ENCODE measurements at places on chromosomes 1 and 21.

GRCh38 chr1:246214708-246215509 is 292.2 kb downstream of the SMYD3 start:
- peak; percentile 18 for DNase-seq

DNA sequence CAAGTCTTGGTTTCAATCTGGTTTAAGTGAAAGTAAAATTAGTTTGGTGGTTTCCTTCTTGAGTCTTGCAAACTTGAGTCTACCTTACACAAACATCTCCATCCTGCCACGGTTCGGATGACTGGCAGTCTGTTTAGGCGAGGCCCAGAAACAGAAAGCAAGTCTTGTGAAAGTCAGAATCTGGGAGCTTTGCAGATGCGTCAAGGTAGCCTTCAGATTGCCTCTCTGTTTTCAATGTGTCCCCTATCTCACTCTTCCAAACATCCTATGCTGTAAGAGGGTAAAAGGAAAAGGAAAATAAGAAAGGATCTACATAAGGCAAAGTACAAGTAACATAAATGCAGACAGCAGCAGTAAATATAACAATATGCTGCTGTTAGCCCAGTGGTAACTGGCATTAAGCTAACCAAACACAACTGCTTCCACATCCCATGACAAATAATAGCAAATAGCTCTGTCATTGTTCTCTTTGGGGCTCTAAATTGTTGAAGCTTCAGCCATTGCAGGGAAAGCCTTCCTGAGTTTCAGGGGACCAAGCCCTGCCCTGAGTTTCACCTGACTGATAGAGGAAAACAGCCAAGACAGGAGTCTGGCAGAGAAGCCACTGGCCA is 26.2 kb upstream of the C1orf105 start:
- peak; percentile 89 for DNase-seq

DNA sequence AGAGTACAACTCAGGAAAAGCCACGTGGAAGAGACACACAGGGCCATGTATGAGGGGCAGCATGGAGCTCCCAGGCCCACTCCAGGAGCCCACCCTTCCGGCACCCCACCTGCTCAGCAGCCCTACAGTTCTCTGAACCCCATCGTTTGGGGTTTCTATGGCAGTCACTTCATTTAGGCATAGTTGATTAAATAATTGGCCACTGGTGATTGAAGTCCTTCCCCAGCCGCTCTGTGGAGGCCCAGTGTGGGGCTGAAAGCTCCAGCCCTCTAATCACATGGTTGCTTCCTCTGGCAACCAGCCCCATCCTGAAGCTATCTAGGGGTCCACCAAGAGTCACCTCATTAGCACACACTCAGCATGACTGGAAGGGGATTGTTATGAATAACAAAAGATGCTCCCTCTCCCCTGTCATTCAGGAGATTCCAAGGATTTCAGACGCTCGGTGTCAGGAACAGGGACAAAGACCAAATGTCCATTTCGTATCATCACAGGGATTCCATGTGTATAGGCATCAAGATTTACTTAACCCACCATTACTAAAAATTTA is 12.2 kb upstream of the S100A7A start:
- DNase-seq = no peak

GRCh38 chr1:116706841-116707240 is 39.3 kb upstream of the IGSF3 start:
- no peak for DNase-seq

GRCh38 chr1:42170779-42171621 is 6.5 kb upstream of the GUCA2A start:
- no peak for DNase-seq

GRCh38 chr1:115457289-115457688 is 119.2 kb upstream of the NGF start:
- no peak for DNase-seq

DNA sequence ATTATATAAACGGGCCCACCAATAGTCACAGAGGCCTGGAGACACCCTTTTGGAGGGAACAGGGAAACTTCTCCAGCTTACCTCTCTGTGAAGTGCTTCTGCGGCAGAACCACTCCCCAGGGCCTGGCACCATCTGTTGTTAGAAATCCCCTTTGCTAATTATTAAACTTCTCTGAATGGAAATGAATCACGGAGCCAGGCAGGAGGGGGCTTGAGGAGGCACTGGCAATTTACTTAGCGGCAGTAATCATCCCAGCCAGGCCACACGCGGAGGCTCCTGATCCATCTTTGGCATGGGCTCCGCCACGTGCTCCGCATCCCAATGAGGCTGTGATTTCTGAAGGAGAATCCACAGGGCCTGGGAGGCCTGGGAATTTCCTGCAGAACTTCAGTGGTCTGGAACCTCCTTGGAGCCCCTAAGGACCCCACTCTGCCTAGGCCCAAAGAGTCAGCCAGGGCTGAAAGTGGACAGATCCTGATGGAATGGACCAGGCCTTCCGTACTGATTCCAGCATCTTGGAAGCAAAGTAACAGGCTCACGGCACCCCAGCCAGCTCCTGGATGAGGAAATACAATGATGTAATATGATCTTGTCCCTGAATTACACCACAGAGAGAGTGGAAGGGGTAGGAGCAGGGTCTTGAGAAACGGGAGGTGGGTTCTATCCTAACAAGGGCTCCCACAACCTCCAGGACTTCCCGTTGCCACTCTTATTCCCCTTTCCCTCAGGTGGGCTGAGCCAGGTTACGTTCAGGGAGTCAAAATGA is 62.3 kb downstream of the GRIK3 start:
- DNase-seq = no peak

- DNase-seq = no peak
Measured at GRCh38 chr1:246709835-246710234, 14.4 kb upstream of the SCCPDH start.

DNA sequence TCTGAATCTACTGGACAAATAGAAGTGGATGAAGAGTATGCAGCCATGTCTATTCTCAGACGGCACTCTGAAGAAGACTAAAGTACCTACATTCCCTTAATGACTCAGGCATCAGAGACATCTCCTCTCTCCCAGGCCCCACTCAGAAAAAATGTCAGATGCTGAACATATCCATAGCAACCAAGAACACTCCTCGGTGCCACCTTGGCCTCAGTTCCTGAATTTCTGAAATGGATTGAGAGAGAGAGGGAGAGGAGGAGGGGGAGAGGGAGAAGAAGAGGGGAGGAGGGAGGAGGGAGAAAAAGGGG is 16.0 kb upstream of the OVAAL start:
- no peak for DNase-seq

DNA sequence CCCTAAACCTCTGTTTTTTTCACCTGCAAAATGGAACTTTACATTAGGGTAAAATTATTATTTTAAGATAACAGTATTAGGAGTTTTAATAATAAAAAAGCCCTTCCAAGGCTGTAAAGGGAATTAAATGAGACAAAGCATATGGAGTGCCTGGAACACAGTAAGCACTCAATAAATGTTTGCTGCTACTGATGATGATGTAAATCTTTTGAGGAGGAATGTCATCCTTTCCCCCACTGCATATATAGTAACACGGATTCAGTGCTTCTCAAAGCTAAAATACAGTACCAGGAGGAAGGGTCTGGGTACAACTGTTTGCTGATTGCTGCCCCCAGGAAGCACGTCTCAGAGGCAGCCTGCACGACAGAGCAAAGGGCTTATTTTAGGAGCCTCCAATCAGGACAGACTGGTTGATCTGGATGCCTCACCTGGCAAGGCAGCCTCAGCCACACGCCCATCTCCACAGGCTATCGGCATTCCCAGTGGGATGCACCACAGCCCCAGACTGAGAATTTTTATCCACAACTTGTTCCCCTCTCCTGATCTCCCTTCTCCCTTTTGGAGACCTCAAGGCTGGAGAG is 64.4 kb downstream of the GADD45A start:
- DNase-seq = no peak

GRCh38 chr1:244968471-244968871 is 104.1 kb upstream of the HNRNPU start:
- no peak for DNase-seq

- no peak for DNase-seq
Measured at GRCh38 chr1:117981455-117982192, 52.1 kb downstream of the WDR3 start.

DNA sequence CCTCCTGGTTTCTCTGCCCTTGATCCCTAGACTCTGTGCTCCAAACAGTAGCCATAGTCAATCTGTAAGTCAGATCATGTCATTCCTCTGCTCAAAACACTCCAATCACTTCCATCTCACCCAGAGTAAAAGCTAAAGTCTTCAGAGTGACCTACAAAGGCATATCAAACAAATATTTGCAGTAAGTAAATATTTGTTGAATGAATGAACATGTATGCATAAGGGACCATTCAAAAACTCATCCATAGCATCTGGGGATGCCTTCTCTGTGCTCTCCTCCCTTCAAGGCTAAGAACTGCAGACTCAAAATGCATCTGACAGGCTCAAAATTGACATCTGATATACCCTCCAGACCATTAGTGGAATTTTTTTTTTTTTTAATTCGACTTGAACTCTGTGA is 18.1 kb upstream of the AK5 start:
- DNase-seq = no peak

DNA sequence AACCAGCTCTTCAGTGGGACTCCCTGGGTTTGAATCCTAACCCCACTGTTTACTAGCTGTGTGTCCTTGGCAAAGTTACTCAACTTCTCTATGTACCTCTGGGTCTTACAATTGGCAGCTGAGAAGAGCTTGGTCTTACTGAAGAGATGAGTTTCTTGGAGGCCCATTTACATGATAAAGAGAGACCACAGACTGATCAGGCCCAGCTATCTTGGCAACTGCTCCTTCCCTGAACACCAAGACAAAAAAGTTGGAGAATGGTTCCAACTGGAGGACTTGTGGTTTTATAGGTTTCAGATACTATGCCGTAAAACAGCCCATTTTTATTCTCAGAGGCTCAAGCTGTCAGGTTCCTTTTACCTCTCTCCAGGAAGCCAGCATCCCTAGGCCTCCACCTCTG is 24.8 kb upstream of the CNIH3 start:
- no peak for DNase-seq

- DNase-seq = no peak
Measured at GRCh38 chr21:31216206-31216605, 127.9 kb downstream of the TIAM1 start.

- no peak for DNase-seq
Measured at GRCh38 chr1:203764105-203765028, 616 bp upstream of the LAX1 start.

- no peak for DNase-seq
Measured at GRCh38 chr1:152997901-152998300, 3.6 kb upstream of the SPRR3 start.

GRCh38 chr1:232594768-232595698 is 34.9 kb downstream of the SIPA1L2 start:
- DNase-seq = no peak

GRCh38 chr1:19356266-19356665 is 44.1 kb downstream of the SLC66A1 start:
- DNase-seq = no peak

DNA sequence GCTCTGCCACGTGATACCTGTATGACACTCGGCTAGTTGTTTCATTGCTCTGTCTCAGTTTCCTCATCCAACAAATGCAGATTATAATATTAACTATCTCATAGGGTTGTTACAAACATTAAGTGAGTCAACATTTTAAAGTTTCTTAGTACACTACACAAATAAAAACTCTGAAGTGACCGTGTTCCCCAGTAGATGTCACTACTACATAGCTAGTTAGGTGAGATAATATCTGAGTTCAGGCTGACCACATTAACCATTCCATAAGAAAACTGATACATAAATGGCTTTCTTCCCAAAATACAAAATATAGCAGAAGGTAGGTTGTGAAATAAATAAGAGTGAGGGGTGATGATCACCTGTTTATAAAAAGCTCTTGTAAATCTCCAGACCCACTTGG is 214.1 kb downstream of the NUF2 start:
- no peak for DNase-seq

GRCh38 chr1:150259217-150259616 is 1.6 kb downstream of the CA14 start:
- no peak for DNase-seq
